Stimulated activated CD8-positive, alpha-beta memory T cell treated with anti-CD3 and anti-CD28 coated beads, Interleukin-7, amount 100 ng/mL, for 24 hours (primary cell): ENCODE measurements at places on chromosomes 3 and 15.

DNA sequence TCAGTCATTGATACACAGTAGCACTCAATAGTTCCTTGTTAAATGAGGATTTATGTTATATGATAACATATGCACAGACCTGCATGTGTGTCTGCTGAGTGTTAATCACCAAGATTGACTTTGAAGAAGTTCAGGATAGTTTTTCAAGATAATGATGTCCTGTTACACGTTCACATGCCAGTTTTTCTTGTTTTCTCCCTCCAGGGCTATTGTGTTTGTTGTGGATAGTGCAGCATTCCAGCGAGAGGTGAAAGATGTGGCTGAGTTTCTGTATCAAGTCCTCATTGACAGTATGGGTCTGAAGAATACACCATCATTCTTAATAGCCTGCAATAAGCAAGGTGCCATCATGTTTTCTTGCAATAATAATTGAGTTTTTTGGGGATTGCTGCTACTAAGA is 9.8 kb downstream of the SRPRB start:
- no peak for DNase-seq

DNA sequence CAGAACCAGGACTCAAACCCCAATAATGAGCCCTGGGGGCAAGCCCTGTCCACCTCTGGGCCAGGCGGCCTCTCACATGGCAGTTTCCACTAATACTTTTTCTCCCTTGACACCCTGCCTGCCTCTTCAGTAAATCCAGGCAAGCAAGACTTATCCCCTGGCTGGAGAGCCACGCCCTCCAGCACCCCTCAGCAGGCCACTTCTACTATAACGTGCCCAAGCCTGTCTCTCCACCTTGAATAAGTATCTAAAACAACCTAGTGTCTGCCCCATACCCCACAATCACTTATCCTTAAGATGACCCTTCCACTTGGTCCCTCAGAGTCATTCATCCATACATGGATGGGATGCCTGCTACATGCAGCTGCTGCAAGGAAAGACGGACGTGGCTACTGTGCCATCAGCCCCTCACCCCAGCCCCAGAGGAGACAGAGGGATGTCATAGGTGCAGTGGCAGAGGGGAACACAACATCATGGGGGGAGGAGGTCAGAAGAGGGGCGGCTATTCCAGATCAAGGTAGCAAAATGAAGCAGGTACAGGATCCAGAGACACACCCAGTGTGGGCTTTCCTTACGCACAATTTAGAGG is 63.4 kb downstream of the LRIG1 start:
- no peak for DNase-seq

GRCh38 chr15:63476229-63476632 is 28.2 kb upstream of the USP3 start:
- DNase-seq, result no peak

GRCh38 chr3:167304077-167304476 is 76.0 kb downstream of the ZBBX start:
- DNase-seq, result no peak

DNA sequence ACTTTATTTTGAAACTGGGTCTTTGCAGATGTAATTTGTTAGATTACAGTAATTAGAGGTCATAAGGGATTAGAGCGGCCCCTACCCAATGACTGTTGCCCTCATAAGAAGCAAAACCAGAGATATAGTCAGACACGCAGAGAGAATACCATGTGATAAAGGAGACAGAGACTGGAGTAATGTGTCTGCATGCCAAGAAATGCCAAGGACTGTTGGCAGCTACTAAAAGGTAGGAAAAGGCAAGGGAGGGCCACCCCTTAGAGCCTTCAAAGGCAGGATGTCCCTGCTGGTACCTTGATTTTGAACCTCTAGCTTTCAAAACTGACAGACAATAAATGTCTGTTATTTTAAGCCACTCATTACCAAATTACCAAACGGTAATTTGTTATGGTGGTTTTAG is 548.2 kb downstream of the FHIT start:
- no peak for DNase-seq

DNA sequence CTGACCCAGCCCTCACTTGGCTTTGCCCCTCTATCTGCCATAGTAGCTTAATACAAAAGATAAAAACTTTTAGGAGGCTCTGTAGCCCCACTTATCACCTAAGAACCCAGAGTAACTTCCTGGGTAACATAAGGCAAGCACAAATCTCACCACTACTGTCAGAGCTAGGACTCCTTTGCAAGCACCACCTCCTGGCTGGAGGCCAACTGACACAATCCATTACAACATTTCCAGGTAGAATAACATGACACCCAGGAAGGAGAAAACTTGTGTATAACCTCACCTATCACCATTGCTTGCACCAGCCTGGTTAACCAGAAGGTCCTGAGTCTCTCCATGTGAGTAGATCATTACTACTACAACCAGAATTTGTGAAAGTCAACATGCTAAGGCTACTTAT is 230.0 kb downstream of the TUSC7 start:
- no peak for DNase-seq

- no peak for DNase-seq
Observed at GRCh38 chr3:85171976-85172375, 213.2 kb downstream of the CADM2 start.

DNA sequence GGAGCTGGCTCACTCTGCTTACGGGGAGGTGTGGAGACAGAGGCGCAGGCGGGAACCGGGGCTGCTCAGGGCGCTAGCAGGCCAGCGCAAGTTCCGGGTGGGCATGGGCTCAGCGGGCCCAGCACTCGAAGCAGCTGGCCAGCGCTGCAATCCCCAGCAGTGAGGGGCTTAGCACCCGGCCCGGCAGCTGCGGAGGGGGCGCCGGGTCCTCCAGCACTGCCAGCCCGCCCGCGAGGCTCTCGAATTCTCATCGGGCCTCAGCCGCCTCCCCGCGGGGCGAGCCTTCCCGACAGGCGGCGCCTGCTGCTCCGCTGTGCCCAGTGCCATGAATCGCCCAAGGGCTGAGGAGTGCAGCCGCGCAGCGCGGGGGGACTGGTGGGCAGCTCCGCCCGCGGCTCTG is 78.6 kb upstream of the MITF start:
- DNase-seq, result no peak

- DNase-seq, result no peak
Observed at GRCh38 chr3:100437721-100438622, 36.6 kb downstream of the LNP1 start.

DNA sequence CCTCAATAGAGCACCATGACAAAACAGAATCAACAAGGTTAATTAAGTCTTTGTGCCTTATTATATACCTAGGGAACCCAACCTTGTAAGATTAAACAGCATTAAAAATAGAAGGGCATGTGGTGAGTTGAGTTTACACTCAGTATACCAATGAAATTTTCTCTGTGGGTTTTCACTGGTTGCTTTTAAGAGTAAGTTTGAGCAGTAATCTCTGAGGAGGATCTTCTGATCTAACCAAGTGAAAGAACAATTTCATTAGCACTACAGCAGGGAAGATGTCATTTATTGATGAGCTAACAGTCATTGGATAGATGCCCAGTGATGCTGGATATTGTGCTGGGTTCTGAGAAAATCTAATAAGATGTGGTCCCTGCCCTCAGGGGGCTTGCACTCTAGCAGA is 26.9 kb upstream of the AKAP13 start:
- no peak for DNase-seq

GRCh38 chr3:141476033-141476432 is 10.8 kb upstream of the RASA2 start:
- DNase-seq, result no peak

- no peak for DNase-seq
Observed at GRCh38 chr3:182533394-182533793, 259.9 kb upstream of the ATP11B start.

GRCh38 chr3:15215996-15216395 is 9.9 kb downstream of the CAPN7 start:
- DNase-seq, result no peak

GRCh38 chr3:69343875-69344274 is 42.0 kb downstream of the FRMD4B start:
- no peak for DNase-seq

GRCh38 chr15:63870043-63870394 is 36.3 kb upstream of the HERC1 start:
- no peak for DNase-seq

DNA sequence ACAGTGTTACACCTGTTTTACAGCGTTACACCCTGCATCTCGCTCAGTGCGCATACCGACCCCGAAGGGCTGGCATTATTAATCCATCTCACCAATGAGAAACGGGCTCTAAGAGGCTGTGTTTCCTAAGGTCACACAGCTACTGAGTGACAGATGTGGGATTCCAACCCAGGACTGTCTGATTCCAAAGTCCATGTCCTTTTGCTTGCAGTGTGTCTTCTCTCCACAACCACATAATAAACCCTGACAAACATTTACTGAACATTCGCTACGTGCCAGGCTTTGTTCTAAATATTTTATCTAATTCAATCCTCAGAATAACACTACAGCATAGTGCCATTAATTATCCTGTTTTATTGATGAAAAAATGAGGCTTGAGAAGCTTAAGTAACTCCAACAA is 79.1 kb downstream of the RAB11A start:
- DNase-seq, result no peak

DNA sequence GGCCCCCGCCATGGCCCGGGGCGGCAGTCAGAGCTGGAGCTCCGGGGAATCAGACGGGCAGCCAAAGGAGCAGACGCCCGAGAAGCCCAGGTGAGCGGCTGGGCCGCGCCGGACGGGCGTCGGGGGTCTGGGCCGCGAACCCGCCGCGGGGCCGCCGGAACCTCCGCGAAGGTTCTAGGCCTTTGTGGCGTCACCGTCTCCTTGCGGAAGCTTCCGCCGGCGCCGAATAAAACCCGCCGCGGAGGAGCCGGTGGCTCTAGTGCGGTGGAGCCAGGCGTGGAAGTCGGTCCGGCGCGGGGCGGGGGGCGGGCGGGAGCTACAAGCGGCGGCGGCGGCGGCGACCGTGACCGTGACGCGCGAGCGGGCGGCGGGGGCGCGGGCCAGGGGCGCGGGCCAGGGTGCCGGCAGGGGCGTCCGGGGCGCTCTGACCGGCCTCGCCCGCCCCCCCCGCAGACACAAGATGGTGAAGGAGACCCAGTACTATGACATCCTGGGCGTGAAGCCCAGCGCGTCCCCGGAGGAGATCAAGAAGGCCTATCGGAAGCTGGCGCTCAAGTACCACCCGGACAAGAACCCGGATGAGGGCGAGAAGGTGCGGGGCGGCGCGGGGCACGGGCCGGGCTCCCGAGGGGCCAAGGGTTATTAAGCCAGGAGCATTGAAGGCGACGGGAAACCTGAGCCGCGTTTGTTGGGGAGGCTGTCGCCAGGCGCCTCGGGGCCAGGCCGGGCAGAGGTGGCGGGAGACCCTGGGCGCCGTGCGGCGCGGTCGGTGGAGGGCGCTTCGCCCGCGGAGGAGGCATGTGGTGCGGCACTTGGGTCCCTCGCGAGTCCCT is at the start of gene DNAJA4:
Gene DNAJA4, plus strand, starts transcription at position 259 of the 833 bp plus-strand sequence. Its CDS starts 202 bp downstream, at position 461.
- peak; percentile 13 for DNase-seq

DNA sequence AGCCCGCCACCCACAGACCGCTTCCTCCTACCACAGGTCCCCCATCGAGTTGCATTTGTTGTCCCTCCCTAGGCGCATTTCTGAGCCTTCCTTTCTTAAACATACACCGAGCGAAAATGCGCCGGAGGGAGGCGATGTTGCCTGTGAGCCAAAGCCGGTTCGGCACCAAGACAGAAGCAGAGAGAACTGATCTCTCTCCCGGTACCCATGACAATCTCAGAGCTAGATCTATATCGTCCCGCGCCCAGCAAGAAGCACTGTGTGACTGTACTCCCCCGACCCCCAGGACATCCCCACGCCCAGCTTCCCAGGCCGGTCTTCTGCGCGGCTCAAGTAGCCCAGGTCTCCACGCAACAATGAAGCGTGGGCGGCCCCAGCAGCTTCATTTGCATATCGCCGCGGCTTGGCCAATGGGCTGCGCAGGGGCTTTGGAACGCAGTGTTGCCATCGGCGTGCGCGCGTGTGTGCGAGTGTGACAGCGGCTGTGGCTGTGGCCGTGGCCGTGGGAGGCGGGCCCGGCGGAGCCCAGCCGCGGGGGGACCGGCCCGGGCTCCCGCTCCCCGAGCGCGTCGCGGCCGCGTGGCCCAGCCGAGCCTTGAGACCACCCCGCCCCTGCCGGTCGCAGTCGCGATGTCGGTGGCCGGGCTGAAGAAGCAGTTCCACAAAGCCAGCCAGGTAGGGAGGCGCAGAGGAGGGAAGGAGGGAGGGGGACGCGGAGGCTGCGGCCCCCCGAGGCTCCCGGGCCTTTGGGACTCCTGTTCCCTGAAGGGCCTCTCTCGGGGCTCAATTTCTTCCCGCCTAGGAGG is at the start of gene SH3GL3:
Gene SH3GL3, plus strand, starts transcription at position 438 of the 806 bp plus-strand sequence. Its CDS starts 193 bp downstream, at position 631.
- DNase-seq, result peak; percentile 22

DNA sequence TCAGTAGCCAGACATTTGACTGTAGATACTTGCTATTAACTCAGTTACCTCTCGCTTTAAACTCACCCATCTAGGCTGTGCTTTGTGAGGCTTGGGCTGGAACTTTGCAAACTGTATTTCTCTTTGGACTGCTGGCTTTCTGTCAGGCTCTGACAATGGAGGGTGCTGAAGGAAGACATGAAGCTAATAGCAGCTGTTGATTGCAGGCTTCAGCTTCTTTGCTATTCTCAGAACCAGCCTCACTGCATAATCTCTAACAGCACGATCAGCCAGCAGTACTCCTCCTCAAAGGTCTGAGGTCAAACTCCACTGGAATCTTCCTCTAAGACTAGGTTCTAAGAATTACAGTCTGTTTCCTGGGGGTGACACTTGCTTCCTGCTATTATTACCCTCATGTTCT is 295.6 kb downstream of the ZBBX start:
- no peak for DNase-seq

DNA sequence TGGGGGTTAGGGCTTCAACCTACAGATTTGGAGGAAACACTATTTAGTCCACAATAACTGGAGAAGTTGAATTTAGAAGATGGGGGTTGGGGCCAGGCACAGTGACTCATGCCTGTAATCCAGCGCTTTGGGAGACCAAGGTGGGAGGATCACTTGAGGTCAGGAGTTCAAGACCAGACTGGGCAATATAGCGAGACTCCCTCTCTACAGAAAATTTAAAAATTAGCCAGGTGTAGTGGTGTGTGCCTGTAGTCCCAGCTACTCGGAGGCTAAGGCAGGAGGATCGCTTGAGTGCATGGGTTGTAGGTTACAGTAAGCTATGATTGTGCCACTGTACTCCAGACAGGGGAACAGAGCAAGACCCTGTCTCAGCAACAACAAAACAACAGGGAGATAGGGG is 5.0 kb upstream of the DYNLT2B start:
- no peak for DNase-seq

GRCh38 chr3:177314897-177315296 is 117.6 kb upstream of the TBL1XR1 start:
- DNase-seq, result no peak
